ENCODE measurements at places on chromosomes 12 and 14.
A peak's percentile ranks its signal among the peaks of the same experiment; 100 is the strongest.

DNA sequence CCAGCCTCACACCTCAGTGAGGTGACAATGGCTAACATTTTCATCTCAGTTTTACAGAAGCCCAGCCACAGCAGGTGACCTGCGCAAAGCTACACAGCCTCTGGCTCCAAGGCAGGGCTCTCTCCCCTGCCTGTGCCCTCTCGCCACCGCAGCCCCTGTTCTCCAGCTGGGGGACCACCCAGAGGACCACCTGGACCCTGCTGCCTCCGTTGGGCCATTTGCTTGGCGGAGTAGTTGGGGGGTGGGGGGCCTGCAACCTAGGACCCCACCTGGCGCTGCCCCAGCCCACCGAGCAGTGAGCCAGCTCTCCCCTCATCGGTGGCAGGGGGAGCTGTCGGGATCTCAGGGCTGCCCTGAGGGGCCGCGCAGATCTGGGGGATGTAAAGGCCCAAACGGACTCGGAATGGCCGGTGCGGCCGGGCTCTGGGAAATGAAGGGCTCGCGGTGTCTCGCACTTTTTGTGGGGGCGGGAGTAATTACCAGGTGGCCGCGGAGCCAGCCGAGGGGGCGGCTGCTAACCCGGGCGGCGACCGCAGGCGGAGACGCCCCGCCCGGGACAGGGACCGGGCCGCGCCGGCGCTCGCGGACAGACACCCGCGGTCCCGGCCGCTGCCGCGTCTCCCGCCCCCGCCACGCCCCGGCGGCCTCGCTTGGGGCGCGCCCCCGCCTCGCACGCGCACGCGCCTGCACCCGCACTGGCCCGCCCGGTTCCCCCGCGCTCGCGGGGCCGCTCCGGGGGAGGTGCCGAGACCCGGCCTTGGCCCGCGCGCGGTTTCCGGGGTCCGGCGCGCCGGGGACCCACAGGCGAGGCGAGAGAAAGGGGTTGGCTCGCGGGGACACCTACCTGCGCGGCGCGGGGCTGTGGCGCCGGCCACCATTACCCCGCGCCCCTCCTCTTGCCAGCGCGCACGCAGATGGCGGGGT lies 8.6 kb upstream of the GPR68 start:
- DNase-seq, result no peak

GRCh38 chr12:121512561-121512960 lies 68.3 kb downstream of the KDM2B start:
- DNase-seq, result no peak

DNA sequence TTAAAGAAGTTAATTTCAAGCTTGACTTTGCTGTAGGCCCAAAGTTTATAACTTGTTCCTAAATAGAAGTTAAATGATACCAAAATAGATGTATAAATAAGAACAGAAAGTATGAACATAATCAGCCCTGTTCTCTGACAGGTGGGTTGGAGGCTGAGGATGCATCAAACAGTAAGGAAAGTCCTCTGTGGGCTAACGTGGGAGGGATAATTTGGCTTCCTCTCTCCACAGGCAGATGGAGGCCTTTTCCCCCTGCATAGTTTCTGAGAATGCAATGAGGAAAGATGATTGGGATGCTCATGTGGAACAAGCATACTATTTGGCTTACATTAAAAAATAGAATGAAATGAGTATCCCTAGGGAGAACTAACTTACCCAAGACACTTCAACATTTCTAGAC lies 56.5 kb downstream of the GARIN6 start:
- DNase-seq, result no peak

DNA sequence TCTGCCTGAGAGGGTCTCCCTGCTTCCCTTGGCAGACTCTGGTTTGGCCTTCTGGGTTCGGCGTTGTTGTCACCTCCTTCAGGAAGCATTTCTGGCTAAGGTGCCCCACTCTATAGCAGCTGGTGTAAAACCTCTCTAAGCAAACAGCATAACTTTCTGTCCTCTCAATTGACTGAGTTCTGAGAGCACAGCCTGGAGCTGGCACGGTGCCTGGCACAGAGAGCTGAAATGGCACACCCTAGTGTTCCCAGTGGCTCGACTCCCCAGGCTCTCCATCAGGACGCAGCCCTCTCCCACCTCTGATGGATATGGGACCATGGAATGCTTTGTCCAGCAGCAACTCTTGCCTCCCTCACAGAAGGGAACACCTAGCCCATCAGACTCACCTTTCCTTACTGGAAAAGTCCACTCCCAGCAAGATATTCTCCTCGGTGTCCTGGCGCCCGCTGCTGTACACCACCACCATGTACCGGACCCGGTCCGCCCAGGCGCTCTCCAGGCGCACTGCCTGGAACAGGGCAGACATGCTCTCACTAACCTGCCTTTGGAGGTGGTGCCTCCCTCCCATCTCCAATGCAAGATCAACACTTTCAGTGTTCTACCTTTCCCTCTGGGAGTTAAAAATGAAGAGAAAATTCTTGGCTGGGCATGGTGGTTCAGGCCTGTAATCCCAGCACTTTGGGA lies 40.6 kb downstream of the SSH1 start:
- DNase-seq, result no peak

- DNase-seq, result no peak
Observed at GRCh38 chr12:27931390-27931789, 41.1 kb downstream of the PTHLH start.

- DNase-seq, result no peak
Observed at GRCh38 chr14:103404032-103404918, 19.1 kb downstream of the MARK3 start.

DNA sequence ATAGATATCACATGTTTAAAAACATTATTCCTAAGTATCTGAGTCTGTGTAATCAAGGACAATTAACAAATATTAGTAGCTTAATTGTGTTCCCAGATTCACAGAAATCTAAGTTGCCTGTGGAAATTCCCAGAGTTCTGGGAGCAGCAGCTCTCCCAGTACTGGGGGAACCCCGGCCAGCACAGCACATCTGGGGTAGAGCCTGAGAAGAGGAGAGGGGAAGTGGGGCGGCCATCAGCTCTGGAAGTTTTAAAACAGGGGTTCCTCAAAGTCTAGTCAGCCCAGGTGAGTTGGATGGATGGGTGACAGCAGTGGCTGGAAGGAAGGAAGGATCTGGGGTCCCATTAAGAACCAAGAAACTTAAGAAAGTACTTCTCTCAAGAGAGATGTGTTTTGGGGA lies 24.6 kb downstream of the PRICKLE1 start:
- DNase-seq, result no peak

DNA sequence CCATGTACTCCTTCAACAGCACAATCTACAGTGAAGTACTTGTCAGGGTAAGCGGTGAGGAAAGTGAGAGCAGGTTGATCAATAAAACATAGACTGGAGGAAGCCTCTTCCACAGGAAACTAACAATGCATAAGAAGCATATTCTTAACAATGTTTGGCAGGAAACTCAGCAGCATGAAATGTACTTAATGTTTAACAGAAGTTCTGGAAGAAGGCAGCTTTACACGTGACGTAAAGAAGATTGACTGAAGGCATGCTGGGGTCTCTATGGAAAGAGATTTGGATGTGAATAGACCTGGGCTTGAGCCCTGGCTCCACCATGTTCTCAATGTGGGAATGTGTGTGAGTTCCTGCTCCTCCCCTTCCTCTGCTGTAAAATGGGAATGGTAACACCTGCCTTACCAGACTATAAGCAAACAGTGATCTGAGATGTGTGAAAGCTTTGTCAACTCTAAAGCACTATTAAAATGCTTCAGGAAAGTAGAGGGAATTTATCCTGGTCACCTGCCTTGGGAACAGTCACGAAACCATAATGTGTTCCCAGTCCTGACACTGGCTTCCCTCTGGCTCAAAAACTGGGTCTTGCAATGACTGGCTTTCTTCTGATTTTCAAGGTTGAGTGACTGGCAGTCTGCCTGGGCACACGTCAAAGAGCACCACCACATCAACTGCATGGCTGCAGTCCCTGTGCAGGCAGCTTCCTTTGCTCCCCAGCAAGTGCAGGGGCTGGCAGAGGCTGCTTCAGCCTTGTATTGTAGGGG lies 384.6 kb downstream of the APAF1 start:
- no peak for DNase-seq

- peak; percentile 36 for DNase-seq
Observed at GRCh38 chr14:24311837-24312615, 724 bp downstream of the LTB4R start.

DNA sequence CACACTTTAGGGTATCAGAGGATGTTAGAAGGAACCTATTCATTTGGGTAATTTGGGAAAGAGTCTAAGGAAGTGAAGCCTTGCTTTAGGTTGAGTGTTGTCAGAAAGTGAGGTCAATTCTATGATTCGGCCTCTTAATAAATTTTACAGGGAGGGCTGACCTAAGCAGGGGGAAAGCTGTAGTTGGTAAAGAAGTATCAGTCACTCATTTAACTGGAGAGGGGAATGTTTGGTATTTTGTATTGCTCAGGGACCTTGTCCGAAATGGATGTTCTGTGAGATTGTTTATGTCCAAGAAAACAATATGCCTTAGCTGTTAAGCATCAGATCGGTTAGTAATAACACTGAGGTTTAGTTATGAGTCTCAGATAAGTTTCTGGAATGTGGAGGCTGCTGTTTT lies 7.3 kb downstream of the CAND1 start:
- no peak for DNase-seq

DNA sequence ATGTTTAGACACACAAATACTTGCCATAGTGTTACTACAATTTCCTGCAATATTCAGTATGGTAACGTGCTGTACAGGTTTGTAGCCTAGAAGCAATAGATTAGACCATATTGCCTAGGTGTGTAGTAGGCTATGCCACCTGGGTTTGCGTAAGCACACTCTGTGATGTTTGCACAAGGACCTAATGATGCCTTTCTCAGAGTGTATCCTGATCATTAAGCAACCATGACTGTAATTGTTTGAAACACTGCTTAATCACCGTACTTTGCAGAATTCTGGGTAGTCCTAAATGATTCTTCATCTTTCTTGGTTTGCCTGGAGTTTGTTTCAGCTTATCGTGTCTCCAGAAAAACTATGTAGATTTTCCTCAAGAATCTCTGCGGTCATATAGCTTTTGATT lies 11.2 kb upstream of the TCP11L2 start:
- no peak for DNase-seq

- peak; percentile 63 for DNase-seq
Observed at GRCh38 chr12:30067146-30067545, 283.4 kb upstream of the TMTC1 start.

- DNase-seq, result peak; percentile 60
Observed at GRCh38 chr14:21498540-21499526, 12.3 kb downstream of the METTL3 start.

DNA sequence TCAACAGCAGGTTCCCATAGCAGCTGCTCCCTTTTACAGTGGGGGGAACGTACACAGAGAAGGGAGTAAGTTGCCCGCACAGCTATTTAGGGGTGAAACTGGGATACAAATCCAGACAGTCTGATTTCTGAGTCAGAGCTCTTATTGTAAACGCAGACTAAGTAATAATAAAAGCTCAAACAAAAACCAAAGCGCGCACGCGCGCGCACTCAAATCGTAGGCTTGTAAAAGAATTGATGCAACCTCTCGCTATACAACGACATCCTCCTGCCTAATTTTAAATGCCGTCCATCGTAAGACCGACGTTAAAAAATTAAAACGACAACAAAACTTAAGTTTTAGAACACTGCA lies 747 bp upstream of the DACT1 start:
- DNase-seq, result peak; percentile 77

DNA sequence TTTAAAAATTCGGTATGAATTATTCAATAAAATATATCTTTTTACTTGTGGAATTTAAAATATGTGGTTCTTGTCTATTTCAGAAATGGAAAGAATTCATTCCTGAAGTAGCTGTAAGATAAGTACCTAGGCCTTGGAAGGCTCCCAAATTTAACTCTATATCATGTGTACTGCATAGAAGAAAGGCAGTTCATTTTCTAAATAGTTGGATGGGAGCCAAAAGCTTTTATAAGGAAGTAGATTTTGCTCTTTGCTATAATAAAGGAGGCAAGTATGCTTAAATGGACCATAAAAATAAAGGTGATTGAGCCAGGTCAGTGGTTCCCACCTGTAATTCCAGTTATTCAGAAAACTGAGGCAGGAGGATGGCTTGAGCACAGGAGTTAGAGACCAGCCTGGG lies 187.5 kb downstream of the ATXN7L3B start:
- no peak for DNase-seq

DNA sequence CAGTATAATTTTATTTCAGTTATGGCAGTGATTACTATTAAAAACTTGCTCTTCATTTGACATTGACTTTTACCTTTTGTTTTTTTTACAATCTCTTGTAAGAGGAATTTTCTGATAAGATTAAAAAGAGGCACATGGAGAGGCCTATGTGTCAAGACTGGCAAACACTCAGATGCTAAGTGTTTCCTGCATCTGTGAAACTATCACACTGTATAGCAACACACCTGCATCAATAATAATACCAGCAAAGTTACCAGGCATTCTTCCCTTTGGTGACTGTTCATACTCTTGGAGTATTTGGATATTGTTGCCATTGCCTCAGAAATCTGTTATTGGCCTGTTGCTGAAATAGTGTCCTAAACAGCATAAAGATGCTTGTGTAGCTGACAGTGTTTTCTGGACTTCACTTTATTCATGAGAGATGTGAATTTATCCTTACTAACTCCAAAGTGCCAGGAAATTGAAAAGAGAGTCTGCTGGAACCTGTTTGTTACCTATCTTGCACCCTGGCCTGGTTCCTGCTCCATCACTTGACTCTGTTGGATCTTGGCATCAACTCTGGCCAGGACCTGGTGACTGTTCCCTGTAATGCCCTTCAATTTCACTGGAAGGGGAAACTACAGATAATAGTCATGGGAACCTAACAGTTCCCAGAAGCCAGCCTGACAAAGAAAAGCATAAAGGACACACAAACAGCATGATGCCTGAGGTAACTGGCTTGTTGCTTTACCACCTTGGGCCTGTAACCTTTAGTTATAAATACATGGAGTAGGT lies 19.8 kb downstream of the SLC16A7 start:
- DNase-seq, result no peak

DNA sequence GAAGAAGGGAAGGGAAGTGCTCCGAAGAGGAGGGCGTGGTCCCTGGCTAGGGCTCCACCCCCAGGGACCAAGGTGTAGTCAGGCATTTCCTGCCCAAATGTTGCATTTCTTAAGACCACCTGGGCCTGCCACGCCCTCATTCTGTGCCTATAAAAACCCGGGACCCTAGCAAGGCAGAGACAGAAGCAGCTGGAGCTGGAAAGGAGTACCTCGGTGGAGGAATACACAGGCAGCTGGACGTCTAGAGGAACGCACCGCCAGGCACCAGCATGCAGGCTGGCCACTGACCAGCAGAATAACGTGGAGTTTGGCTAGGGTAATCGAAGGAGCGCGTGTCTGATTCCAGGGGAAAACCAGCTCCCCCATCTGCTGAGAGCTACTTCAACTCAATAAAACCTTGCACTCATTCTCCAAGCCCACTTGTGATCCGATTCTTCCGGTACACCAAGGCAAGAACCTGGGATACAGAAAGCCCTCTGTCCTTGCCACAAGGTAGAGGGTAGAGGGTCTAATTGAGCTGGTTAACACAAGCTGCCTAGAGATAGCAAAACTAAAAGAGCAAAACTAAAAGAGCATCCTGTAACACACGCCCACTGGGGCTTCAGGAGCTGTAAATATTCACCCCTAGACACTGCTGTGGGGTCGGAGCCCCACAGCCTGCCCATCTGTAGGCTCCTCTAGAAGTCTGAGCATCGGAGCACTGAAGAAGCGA lies 21.0 kb downstream of the CFL2 start:
- no peak for DNase-seq

GRCh38 chr14:55297611-55298499 lies 26.6 kb downstream of the FBXO34 start:
- DNase-seq, result no peak

- DNase-seq, result no peak
Observed at GRCh38 chr12:25194214-25194613, 746 bp downstream of the DNAI7 start.

- no peak for DNase-seq
Observed at GRCh38 chr12:132160016-132160415, 15.8 kb downstream of the NOC4L start.

GRCh38 chr12:128995619-128996018 lies 142.3 kb downstream of the GLT1D1 start:
- no peak for DNase-seq
